ENCODE measurements at places on chromosomes 3 and 15.
A peak's percentile ranks its signal among the peaks of the same experiment; 100 is the strongest.

DNA sequence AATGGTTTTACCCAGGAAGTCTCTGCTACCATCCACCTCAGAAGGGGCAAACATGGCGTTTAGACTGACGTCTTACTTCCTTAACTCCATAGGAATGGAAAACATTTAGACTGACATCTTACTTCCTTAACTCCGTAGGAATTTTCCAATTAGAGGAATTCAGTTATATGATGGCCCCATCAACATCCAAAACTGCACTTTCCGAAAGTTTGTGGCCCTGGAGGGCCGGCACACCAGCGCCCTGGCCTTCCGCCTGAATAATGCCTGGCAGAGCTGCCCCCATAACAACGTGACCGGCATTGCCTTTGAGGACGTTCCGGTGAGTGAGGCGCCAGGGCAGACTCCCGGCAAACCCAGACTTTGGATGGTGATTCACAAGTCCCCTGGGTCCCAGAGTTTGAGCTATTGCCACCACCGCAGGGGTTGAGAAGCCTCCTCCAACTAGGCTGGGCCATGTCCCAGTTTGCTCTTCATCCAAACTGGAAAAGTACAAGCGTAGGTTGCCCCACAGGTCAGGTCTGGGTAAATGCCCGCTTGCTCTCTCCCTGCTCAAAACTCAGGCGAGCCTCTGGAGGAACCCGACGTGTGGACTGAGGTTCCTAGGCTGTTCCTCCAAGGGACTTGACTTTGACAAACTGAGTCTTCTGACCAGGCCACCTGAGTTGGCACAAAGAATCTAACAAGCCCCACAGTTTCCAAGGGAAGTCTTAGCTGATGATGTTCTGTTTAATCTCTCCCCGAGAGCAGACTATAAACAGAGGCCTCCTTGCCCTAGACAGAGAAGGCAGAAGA is 57.7 kb downstream of the MESD start:
- DNase-seq: peak; percentile 29

DNA sequence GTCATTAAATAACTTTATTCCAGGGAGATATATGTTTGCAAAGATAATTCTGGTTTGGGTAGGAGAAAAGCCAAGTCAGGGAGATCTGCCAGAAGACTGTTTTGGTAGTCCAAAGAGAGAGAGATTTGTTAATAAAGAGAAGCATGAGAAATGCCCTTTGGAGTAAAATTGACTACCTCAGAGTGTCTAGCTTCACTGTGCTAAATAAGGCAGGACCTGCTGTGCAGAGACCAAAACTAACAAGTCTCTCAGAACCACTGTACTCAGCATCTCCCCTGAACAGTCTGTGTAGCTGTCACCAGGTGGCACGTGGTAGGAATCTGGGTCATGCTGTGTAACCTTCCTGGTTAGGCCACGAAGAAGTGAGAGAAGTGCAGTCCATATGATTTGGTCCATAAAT is 31.6 kb upstream of the SLC35G2 start:
- peak; percentile 32 for DNase-seq

DNA sequence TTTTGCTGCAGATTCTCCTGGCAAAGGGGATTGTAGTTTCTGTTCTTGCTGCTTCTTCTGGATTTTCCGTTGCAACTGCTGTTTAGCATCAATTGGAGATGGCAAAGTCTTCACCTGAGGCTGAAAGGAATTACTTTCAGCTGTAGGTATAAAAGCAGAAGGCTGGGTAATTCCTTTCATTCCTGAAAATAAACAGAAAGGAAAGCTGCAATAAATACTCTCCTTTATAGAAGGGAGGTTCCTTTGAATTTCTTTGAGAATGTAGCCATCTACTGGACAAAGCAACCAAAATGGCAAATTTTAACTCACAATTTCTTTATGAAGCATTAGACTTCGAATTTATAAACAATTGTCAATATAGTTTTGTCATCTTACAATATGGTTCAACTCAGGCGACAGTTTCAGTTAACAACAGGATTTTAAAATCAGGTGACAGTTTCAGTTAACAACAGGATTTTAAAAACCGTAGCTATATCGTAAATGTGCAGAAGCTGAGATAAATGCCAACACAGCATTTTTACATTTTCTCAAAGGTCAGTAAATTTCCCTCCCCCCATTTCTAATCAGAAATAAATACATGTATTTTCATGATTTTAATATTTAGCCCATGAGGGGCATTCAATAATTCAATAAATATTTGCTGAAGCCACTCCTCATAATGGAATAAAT is 104.9 kb upstream of the NEDD4 start:
- DNase-seq: no peak

DNA sequence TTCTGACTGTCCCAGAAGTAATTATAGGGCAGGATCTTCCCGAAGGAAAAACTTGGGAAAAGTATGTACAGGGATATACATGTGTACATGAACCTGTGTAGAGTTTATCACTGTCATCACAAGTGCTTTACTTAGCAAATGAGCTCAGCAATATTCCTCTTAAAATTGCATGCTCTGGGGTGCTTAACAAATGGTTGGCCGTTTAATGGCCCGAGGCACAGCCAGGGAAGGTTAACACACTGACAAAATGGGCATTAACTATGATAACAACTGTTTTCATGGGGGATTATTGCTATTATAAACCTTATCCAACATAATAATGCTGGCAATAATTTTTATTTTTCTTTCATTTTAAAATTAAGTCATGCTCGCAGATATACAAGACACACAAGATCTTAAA is 459.3 kb downstream of the TUSC7 start:
- no peak for DNase-seq

DNA sequence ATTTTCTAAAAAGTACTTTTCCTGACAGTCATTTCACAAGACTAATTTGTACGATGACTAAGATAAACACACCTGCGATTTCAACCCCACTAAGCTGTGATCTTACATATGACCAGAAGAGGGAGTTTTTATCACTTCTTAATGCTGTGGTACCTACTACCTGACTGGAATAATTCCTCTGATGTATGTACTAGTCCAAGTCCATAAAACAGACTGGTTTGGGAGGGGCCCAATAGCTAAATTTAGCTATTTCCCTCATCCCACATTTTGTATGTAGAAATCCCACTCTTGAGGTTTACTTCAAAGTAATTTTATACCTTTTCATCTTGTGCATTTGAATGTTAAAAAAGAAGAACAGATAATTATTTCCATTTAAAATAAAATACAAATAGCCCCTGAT is 49.7 kb upstream of the SCAANT1 start:
- no peak for DNase-seq

GRCh38 chr15:94229591-94230369 is 1.6 kb upstream of the MCTP2 start:
- DNase-seq: no peak

- DNase-seq: no peak
These were observed 140.1 kb upstream of the TMEM108 start for GRCh38 chr3:132898141-132898540.

- DNase-seq: no peak
These were observed 19.7 kb upstream of the CCDC174 start for GRCh38 chr3:14631687-14632441.

DNA sequence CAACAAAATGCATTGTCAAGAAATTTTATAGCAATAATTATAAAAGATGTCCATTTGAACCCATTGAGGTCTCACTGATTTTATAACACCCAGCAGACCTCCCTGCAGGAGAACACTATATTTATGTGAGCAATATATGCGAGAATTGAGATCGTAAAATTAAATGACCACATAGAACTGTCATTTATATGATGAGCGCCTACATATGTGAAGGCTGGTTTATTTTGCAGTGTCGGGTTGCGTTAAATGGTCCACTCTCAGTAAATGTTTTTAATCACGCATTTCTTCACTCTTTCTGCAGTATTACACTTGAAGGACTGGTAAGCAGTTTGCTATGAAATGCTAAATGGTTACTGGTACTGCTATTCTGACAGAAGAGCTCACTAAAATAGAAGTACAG is 408.5 kb upstream of the AGTR1 start:
- no peak for DNase-seq

DNA sequence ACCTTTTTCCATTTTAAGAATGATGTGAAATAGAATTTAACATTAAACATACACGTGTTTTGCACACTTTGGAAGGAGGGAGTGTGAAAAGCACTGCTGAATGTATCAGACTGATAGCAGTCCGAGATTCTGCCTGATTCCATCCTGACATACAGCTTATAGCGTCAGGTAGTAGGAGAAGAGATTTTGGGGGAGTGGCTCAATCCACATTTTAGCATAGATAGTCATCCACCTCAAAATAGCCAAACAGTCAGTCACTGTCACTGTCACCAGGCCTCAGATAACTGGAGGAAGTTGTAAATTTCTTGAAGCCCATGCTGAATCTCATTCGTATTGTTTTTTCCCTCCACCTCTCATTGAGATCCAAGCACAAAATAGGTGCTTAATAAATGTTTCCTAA is 35.4 kb upstream of the ARHGEF26 start:
- no peak for DNase-seq

- no peak for DNase-seq
These were observed 9.7 kb upstream of the CHST2 start for GRCh38 chr3:143109861-143110260.

DNA sequence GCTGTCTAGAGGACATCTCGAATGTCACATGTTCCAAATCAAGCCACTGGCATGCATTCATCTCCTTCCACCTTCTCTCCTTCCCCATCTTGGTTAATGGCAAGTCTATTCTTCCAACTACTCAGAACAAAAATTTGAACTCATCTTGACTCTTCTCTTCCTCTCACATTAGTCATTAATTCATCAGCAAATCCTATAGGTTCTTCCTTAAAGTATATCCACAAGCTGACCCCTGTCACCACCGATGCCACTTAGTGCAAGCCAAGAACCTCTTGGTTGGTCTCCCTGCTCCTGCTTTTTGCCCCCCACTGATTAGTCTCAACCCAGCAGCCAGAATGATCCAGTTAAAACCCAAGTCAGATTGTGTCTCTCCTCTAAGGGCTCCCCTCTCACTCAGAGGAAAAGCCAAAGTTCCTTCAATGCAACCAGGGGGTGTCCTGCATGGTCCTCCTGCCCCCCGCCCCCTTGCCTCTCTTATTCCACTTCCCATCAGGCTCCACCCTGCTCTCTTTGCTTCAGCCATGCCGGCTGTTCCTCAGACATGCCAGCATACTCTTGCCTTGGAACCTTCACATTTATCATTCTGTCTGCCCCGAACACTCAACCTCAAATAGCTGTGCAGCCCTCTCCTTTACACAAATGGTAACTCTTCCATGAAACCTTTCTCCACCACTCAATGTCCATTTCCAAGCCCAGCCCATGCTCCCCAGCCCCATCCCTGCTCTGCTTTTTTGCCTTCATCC is 1.0 kb upstream of the GALNT15 start:
- no peak for DNase-seq

DNA sequence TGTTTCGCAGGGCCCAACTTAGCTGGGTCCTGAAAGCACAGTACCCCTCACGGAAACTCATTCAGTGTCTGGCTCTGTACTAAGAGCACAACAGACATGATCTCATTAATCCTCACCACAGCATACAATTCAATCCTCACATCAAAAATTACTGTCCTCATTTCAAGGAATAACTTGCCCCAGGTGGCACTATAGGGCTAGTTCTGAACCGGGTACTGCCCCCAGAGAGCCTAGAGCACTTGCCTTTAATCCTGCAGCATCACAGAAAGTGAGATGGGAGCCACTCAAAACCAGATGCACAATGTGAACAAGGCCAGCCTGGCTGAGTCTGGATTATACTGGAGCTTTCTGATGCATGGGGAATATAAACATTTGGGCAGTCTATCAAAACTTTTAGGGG is 122.6 kb downstream of the OSBPL10 start:
- DNase-seq: no peak

DNA sequence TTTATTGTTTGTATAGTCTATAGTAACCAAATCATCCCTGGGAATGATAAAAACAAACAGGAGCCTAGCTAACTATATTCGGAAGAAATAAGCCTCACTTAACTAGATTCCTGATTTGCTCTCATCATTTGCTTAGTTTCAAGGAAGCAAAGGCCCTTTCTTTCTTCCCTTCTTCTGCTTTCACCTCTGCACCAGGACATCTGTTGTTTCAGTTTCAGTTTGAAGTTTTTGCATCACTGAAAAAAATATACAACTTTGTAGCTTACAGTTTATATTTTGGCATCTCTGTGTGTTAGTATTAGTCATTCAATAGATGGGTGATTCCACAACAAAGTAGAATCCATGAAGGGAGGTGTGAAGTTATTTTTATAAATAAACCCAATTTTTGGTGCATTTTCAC is 113.6 kb upstream of the SNTN start:
- DNase-seq: no peak

DNA sequence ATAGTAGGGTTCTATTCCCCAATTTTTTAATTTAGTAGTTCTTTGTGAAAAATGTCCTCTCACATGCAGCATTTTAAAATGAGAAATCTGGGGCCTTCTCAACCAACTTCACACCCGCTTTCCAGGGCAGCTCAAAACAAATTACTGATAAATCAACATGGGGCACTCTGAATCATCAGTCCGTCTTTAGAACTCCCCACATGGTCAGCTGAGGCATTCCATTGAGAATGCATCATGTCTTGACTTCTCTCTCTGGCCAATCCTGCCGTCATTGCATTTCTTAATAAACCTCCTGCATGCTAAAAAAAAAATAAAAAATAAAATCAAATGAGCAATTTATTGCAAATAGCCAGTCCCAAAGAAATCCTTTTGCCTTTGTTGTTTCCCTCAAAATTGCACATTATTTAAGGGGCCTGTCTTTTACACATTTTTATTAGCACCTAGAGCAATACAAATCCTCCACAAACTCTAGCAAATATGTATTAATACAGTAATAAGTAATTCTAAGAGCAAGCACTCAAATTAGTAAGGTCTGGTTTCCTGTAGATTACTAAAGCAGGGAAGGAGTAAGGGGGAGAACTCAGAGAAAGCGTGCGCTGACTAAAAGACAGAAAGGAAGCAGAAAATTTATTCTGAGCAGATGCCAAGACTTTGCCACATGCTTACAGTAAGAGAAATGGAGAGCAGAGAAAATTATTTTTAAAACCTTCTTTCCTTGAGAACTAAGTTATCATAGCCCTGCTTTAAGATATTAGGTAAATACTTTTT is 175.7 kb downstream of the TNIK start:
- peak; percentile 80 for DNase-seq

GRCh38 chr3:108096532-108097321 is 5.9 kb upstream of the CD47 start:
- no peak for DNase-seq

DNA sequence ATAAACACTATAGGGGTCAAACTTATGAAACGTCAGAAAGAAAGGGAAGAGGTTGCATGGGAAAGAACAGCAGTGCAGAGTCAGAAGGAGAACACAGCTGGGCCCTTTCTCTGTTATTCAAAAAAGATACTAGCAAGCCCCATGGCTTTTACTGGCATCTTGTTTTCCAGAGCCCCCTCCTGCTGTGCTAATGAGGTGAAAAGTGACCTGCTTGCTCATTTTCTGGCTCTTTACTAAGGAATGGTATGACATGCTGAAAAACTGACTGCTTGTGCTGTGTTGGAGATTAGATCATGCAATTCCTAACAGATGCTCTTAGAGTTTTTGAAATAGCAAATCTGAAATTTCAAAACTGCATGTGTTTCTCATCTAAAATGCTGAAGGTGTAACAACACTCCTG is 541.6 kb upstream of the ALCAM start:
- DNase-seq: no peak

DNA sequence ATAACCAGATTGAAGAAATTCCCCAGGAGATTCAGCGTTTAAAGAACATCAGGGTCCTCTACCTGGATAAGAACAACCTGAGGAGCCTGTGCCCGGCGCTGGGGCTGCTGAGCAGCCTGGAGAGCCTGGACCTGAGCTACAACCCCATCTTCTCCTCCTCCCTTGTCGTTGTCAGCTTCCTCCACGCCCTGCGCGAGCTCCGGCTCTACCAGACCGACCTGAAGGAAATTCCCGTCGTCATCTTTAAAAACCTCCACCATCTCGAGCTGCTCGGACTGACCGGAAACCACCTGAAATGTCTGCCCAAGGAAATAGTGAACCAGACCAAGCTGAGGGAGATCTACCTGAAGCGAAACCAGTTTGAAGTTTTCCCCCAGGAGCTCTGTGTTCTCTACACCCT is 9.4 kb upstream of the LRRC34 start:
- DNase-seq: no peak
